Endothelial cell of umbilical vein (primary cell): ENCODE measurements at places on chromosomes 11 and 22.
A peak's percentile ranks its signal among the peaks of the same experiment; 100 is the strongest.

DNA sequence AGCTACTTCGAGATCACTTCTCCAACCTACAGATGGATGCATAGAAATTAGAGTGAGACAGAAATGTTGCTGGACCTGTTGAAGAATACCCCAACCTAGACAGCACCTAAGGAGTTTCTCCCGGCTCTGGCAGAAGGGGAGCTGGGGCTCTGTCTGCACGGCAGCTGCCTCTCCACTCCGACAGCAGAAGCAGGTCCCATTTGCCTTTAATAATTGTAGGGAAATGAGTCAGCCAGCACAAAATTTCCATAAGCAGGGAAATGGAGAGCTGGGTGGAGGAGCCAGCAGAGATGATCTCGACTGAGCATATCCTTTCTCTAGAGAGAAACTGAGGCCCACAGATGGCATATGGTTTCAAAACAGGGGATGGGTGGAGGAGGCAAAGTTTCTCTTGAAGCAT is 80.1 kb downstream of the EFCAB6 start:
- DNase-seq: peak; percentile 4

GRCh38 chr22:44329179-44329796 is 16.5 kb upstream of the SHISAL1 start:
- DNase-seq: no peak

DNA sequence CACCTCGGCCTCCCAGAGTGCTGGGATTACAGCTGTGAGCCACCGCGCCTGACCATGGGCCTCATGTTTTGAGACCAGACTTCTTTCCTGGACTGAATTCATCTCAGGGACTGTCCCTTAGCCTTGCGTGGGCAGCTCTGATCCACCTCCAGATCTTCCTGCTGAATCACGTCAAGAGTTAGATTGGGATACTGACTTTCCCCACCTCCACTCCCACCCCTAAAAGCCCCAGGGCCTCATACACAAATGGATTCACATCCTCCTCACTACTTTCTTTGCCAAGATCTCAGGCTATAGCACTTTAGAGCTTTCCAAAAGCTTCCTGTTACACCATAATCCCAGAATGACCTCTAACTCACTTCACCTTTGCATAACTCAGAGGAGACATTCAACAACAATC is 12.1 kb downstream of the CCDC87 start:
- DNase-seq: no peak

GRCh38 chr11:122176651-122177050 is 60.6 kb upstream of the BLID start:
- DNase-seq: no peak

DNA sequence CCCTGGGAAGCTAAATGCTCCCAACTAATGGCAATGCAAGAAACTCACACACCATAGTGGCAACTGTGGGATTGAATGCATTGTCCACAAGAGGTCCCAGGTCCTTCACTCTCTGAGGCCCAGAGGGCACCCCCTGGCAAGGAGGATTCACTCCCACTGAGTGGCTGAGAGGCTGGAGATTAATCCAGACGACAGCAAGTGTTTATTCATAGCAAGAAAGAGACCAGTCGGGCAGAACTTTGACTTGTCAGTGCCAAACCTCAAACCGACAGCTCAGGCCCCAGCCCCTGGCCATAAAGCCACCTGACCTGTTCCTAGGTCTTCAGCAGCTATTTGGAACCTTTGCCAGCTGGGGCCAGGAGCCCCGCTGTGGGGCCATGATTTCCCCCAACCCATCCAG is 54.5 kb upstream of the MPEG1 start:
- DNase-seq: no peak

GRCh38 chr11:68125164-68125563 is 4.0 kb upstream of the CHKA start:
- DNase-seq: no peak

DNA sequence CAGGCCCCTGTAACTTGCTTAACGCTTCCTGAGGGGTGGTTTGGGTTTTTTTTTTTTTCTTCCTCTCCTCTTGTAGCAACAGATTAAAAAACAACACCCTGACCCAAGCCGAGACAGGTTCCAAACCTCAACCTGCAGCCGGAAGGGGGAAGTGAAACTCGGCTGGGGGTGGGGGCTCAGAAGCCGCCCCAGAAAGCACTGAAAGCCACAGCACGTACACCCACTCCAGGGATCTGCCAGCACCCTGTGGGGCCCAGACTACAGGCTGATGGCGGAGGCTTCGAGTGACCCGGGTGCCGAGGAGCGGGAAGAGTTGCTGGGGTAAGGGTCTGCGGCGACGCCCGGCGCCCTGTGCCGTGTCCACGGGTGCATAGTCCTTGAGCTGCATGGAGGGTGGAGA is at the start of gene LSP1:
TSS of gene LSP1 (plus strand) at position 208 of the 400 bp plus-strand sequence. CDS start at position 269, 61 bp downstream.
- no peak for DNase-seq

DNA sequence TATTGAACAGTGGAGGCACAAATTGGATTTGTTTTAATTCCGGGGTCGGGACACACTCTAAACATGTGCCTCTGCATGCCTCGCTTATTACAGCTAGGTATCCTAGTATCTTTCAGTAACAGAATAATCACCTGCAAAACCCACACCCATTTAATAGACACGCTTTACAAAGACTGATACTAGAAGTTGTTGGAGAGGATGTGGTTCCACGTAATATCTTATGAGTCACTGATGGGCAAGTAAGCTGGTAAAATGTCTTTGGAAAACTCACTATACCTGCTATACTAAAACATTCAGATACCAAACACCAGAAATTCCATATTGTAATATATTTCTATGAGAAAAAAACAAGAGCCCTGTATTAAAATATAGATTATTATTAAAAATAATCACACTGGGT is 84.0 kb downstream of the GGTLC2 start:
- DNase-seq: no peak

DNA sequence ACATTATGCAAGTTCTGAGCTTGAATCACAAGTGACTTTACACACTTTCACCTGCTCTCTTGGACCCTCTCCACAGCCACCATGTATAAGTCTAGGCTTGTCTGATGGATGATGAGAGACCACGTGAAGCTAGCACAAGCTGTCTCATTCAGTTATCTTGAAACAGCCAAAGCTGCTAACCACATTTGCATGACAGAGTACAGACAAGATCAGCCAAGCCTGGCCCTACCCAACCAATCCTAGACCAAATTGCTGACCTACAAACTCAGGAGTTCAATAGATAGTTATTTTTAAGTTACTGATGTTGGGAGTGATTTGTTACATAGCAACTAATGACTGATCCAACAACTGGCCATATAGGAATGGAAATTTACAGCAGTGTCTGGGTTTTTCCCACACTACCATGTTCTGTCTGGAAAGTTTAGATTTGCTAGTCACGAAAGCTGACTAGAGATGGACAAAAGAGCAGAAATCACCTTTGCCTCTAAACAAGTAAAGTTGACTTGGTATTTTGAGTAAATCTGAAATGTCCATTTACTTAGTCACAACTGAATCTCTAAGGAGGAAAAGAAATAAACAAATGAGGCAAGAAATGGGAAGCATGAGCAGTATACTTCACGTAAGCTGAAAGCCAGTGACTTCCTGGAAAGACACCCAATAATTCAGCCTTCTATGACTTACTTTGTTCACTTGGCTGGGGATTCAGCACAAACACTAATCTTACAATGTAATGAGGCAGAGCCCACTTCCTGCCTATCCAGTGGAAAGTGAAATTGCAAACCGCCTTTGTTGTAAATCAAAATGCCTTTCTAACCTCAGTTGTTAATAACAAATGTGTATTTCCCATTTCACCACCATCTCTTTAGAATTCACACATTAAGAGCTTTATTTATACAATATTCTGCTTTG is 101.7 kb downstream of the FAM181B start:
- no peak for DNase-seq
